Activated T-cell treated with anti-CD3 and anti-CD28 coated beads, Interleukin-2, amount 50 U/mL, for 1 hour (primary cell): ENCODE measurements at places on chromosomes 7 and 10.

GRCh38 chr10:30897547-30897946 is 134.1 kb downstream of the ZNF438 start:
- no peak for DNase-seq

GRCh38 chr7:47361746-47362215 is 220.1 kb downstream of the TNS3 start:
- DNase-seq = no peak

DNA sequence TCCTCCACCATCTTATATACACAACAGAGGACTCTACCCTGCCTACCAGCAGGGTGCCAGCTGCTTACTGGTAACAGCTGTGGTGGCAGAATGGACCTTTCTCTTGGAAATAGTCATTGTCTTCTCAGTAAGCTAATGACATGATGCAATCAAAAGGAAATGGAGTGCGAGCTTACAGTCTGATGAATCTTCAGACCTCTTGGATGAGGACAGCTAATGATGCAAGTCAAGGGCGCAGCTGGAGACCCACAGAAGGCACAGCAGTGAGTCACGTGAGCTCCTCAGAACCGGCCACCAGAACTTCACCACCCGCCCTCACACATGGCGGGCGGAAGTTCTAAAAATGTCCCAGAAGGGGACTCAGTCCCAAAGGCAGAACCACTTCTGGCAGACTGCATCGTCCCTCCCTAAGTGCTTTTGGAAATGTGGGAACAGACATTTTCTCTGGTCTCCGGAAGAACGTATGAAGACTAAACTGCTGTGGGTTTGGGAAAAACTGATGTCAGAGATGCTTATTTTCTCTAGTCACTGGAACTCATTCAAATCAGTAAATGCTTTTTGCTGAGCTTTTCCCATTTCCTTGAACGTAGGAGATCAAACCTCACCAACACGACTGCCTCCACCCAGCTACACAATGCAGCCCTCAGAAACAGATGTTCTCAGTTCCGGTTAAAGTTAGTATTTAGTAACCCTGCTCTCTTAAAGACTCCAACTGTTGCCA is 96.4 kb downstream of the FAS start:
- DNase-seq = peak; percentile 18

DNA sequence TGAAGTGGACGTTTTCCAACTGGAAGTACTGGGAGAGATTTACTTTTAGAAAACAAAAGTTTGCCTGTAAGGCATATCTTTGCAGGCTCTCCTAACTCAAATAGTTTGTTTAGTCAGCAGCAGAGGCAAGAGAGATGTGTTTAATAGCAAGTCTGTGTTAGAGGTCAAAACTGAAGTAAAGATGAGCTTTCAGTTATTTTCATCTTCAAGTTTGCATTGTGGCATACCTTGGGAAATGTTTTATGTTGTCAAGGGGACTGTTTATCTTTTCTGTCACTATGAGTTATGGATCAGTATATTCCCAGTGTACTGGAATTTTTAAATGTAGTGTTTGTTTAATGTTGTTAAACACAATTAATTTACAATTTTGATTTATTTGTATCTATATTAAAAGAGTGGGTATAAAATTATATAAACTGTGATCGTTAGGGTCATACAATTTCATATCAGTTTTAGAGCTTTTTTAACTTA is 169.7 kb upstream of the PPP1R3A start:
- DNase-seq = no peak
